Stimulated activated CD4-positive, alpha-beta T cell treated with anti-CD3 and anti-CD28 coated beads, TNF-alpha, amount 100 ng/mL, for 24 hours (primary cell): ENCODE measurements at places on chromosomes 7 and 10.

GRCh38 chr7:115997221-115997620, 33.3 kb downstream of the TFEC start:
- DNase-seq: no peak

- no peak for DNase-seq
These were observed 14.6 kb downstream of the DPYSL4 start for GRCh38 chr10:132201111-132201969.

DNA sequence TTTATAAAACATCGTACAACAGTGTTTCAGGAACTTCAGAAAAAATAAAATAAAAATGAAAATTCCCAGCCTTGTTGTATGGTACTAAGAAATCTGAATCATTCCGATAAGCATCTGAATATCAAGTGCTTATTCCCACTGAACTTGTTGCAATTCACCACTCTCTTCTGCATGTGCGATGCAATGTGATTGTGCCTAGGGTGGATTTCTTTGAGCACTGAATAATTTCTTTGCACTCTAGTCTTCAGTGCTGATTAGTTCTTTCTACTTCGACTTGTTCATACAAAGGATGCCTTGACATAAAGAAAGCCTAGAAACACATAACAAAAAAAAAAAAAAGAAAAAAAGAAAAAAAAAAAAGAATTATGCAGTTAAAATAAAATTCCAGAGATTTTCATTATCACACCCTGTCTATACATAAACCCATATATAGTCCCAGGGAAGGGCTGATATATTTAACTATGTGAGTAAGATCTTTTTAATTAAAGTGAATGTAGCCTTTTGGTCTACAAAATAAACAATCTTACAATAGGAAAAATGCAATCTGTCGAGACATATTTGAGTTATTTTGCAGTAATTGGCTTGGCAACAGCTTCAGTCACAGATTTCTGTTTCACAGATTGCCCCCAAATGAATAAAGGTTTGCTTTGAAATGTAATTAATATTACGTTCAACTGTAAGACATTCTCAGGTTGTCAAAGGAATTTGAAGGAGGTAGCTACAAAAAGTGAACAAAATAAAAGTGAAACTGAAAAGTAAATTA, 1118.9 kb upstream of the CELF2 start:
- no peak for DNase-seq

DNA sequence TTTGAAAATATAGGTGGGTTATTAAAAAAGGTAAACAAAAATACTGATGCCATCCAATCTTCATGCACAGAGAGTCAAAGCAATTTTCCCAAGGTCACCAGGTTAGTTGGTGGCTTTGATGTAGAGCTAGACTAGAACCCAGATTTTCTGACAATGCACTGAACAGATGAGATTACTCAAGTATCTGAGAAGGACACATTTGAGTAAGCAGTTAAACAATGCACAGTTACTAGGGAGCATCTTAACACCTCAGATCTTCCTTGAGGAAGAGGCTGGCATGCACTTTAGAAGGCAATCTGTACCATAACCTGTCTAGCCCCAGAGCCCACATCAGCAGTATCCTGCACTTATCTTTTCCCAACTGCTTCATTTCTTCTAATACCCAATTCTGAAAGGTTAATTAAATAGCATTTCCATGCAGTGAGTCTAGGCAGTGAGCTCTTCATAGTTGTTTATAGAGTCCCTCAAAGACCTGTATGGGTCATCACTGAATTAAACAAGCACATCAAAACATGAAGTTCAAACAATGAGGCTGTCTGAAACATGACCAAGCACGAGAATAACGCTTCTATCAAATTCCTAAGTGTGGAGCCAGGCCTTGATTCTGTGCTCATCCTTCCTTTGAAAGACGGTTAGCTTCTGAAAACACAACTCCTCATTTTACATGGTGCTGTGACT, 38.2 kb upstream of the ANK3 start:
- DNase-seq: no peak

DNA sequence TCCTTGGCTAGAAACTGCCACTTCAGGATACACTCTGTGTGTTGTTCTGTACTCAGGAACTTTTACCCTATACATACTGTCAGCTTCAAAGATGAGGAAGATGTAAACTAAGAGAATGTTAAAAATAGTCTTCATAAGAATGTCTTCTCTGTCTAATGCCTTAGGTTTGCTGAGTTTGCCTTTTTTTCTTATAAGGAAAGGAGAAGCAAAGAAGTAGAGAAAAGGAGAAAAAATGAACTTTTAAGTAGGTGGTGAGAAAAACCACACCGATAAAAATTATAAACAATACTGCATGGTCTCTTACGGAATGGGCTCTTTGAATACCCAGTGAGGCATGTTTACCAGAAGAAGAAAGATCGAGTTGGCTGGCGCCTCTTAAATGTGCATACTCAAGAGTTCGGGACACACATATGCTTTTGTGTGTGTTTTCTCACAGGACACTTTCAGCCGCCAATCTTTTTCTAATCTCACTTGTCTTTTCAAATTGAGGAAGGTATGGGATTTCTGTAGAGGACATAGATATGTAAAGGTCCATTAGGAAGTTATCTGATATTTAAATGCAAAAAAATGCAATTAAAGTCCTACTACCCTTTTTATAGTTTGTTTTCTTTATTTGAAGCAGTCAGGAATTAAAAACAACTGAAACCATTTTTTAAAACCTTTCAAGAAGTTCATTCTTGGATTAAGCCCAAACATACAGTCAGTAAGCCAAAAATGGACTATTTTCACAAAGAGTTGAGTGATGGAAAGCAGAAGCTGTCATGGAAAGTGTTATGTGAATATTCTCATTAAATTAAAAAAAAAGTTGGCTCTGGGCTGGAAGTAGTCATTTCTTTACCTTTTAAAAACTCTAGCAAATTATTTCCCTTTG, 100.6 kb upstream of the MDFIC start:
- DNase-seq: no peak

DNA sequence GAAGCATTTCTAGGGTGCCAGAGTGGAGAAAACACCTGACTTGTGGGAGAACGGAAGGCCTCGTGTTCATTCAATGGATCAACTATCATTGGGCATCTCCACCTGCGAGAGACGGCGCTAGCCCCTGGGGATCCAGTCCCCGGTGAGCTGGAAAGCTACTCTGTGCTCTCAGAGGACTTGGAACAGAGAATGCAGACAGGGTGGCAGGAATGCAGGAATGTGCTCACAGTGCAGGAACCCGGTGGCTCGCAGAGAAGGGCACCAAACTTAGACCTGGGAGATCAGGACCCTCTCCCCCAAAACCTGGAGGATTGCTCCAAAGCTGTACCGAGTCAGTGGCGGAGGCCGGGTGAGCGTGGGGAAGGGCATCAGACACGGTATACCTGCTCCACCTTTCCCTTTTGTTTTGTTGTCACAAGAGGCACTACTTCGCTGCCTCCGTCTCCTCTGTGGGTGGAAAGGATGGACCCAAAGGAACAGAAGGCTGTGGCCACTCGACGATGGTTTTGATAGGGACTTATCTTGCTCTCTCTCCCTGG, 569.0 kb upstream of the C7orf33 start:
- DNase-seq: no peak

GRCh38 chr10:52056291-52056690, 257.8 kb upstream of the DKK1 start:
- DNase-seq: no peak

GRCh38 chr7:154844955-154845354, 158.0 kb downstream of the PAXIP1 start:
- no peak for DNase-seq

GRCh38 chr7:30463405-30464145, 15.0 kb downstream of the NOD1 start:
- DNase-seq: no peak

GRCh38 chr10:72834183-72834825, 59.2 kb upstream of the OIT3 start:
- DNase-seq: peak; percentile 1

DNA sequence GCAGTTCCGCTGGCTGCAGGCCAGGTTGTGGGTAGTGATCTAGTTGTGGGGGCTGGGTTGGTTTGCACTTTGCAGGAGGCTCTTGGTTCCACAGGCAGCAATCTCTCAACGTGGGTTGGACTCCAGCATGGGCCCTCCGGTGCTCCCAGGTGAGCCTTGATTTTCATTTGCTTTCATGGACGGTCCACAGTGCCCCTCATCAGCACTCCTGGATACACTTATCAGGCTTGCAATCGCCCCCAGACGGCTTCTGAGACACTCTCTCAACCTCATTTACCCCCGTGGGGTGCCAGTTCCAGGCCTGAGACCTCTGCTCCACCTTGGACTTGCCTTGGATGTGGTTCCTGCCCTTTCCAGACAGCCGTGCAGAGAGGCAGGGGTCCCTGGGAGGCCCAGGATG, 31.3 kb upstream of the ZNF273 start:
- DNase-seq: no peak

DNA sequence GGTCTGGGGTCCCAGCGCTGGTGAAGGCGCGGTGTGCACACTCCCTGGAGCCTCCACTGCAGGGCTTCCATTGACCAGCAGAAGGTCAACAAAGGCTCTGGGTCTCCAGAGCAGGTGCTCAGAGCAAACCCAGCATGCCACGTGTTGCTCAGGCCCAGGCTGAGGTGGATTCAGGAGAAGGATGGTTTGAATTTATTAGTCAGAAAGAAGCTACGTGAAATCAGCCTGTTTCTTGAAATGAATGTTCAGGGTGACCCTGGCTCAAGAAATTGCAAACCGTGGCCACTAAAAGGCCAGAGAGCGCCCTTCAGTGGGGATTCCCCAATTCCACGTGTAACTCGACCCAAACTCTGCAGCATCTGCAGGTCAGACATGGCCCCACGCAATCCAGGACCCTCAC, 82.7 kb upstream of the PFKP start:
- DNase-seq: no peak

GRCh38 chr10:106672517-106673175, 491.9 kb downstream of the SORCS1 start:
- DNase-seq: no peak

DNA sequence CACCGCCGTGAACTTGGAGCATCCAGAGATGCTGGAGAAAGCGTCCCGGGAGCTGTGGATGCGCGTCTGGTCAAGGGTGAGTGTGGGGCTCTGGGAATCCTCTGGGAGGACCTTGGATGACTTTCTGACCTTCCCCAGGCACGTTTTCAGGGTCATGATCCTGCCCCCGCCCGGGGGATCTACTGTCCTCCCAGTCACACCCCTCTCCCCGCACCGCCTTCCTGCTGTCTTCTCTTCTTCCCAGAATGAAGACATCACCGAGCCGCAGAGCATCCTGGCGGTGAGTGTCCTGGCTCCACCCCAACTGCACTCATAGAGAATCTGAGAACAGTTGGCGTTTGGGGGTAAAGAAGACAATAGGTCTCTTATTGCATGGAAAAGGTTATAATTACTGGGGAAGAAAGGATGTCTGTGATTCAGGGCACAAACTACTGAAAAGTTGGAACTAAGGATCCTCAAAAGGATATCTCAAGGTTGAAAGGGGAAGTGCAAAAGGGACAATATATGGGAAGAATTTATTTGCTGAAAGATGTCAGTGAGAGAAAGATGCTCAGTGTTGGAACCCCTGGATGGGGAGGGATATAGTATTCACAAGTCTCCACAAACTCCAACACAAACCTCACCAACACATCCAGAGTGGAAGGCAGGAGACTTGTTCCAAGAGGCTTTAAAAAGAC, 1.9 kb downstream of the GSTK1 start:
- DNase-seq: no peak

GRCh38 chr10:73414230-73414945, 530 bp upstream of the ANXA7 start:
- no peak for DNase-seq

- DNase-seq: no peak
These were observed 65.7 kb downstream of the AOAH start for GRCh38 chr7:36658335-36659171.

GRCh38 chr7:44631458-44632115, 25.2 kb downstream of the OGDH start:
- DNase-seq: no peak

- peak; percentile 6 for DNase-seq
These were observed 25.2 kb upstream of the OPTN start for GRCh38 chr10:13074563-13075451.

DNA sequence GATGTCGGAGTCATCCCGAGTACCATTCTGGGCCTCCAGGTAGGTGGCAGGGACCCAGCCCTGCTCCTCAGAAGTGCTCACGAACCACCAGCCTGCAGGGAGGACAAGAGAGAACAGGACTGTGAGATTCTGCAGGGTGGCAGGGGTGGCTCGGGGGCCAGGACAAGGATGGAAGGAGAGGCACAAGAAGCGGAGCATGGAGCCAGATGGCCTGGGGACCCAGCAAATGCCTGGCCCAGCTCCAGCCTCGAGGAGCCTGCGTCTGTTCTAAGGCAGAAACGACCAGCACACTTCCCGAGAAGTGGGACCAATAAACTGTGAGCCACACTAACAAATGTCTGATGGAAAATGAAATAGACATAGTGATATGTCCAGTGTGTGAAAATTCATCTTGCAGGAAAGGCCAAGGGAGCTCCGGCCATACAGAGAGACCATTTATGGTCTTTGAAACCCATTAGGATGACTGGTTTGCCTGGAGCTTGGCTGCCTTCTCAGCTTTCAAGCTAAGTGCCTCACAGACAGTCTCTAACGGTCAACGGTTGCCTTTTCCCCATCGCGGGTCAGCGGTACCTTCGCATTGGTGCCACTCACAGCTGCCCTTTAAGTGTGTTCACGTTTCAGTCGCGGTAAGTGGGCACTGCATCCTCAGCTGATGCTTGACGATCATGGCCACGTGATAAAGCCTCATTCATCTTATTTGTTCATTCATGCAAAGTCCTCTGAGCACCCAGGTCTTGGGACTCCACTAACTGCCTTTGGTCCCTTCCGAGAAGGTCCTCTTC, 133.8 kb downstream of the NEURL1 start:
- DNase-seq: no peak

DNA sequence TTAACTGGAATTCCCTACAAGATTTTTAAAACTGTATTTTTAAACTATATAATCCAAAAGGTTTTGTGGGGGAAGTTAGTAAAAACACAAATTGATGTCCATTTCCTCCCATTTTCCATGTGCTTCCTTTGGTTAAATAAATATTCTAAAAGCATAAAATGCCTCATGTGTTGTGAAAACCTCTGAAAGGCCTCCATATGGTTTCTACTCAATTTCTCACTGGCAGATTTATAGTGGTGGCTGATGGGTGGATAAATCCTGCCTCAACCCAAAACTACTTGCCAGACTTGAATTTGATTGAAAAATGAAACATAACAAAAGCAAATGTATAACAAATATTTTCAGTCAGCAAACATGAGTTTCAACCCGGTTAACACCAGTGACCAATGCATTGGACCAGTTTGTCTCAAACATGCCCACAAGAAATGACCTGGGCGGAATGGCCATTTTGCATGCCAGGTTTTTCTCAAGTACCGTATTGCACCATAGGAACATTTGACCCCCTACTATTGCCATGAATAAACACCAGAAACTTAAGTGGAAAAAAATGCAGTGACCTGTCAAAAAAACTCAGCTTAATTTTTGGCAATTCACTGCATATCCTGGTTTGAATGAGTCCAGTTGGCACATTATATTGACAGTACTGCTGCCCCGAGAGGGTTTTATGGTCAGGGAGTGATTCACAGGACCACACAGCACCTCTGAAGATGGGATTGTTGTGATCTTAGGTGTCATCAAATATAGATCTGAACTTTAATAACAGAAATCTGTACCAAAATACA, 454.6 kb upstream of the ANKRD30A start:
- no peak for DNase-seq
